ENCODE measurements at places on chromosomes 6 and 20.

GRCh38 chr6:139538366-139538765, 163.9 kb upstream of the CITED2 start:
- DNase-seq = no peak

DNA sequence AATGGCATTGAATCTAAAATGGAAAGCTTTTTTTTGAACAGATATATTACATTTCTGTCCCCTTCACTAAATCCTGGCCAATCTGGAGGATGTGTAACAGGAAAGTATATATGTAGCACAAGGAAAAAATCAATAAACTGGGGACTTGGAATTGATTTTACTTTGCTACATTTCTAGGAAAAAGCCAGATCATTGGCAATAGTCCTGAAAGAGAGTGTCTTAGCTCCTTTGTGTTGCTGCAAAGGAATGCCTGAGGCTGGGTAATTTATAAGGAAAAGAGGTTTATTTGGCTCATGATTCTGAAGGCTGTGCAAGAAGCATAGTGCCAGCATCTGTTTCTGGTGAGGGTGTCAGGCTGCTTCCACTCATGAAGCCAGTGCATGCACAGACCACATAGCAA, 574.9 kb downstream of the HTR1B start:
- DNase-seq = no peak

- no peak for DNase-seq
Observed at GRCh38 chr6:2460216-2460745, 214.9 kb upstream of the GMDS start.

- no peak for DNase-seq
Observed at GRCh38 chr6:51594981-51595380, 492.4 kb downstream of the PKHD1 start.

DNA sequence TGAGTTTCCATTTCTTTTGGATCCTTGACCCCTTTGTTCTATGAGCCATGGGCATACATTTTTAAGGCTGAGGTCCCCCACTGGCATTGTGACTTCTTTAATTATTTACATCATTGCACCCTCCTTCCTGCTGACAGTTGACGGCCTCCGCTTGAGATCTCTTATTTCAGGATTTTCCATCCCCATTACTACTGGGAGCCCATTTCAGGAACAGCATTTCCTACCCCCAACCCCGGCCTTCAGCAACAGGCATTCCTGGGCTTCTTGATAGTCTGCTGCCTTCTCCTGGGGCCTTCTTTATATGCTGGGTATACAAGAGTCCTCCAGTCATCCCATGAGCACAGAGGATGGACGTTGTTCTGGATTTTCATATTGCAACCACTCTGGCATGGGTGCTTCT, 3.8 kb downstream of the ULBP1 start:
- no peak for DNase-seq

DNA sequence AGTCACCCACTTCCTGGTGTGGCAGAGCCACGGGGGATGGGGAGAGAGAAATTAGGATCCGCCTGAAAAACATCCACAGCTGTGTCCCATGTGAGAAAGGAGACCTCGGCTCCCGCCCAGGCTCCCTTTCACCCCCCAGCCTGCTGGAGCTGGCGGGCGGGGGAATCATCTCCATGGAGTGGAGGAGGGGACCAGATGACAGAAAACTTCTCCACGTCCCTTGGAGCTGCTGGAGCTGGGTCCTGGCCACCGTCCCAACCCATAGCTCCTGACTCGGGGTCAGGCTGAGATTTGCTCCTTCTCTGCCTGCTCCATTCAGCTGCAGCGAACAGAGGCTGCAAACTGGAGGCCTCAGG, 113.8 kb downstream of the CEBPB start:
- no peak for DNase-seq

GRCh38 chr6:7269816-7270215, 43.2 kb downstream of the SSR1 start:
- no peak for DNase-seq

- no peak for DNase-seq
Observed at GRCh38 chr6:53263917-53264316, 84.8 kb downstream of the ELOVL5 start.

GRCh38 chr20:21110811-21111210, 4.7 kb upstream of the LINC00237 start:
- DNase-seq = no peak

GRCh38 chr6:115721564-115721963, 339.1 kb downstream of the FRK start:
- no peak for DNase-seq

DNA sequence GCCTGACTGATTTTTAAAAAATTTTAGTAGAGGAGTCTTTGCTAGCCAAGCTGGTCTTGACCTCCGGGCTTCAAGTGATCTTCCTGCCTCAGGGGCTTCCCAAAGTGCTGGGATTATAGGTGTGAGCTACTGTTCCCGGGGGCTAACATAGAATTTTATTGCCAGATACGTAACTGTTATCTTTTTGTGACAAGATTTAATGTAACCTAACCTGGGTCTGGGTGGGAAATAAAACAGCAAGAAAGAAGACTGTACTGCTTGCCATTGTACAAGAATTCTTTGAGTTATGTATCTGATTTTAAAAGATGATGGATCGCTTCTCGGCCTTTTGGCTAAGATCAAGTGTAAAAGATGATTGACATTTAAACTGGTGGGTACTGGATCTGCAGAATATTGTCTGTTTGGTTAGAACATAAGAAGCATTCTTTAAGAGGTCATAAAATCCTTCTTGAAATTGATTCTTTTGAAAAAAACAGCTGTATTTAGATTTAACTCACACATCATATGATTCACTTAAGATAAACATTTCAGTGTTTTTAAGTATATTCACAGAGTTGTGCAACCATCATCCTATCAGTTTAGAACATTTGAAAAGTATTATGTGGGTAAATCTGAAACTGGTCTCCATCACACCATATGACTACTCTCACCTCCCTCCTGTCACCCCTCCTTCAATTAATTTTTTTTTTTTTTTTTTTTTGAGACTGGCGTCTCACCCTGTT, 21.6 kb downstream of the TPX2 start:
- DNase-seq = no peak

- no peak for DNase-seq
Observed at GRCh38 chr20:49624317-49624716, 56.4 kb upstream of the PTGIS start.

GRCh38 chr20:1696521-1697209, 39.1 kb upstream of the SIRPG start:
- no peak for DNase-seq

GRCh38 chr6:113057567-113058053, 710.5 kb downstream of the RFPL4B start:
- no peak for DNase-seq

- DNase-seq = no peak
Observed at GRCh38 chr6:41970436-41970846, 28.8 kb upstream of the CCND3 start.

GRCh38 chr6:100493206-100493888, 28.6 kb upstream of the SIM1 start:
- DNase-seq = no peak

DNA sequence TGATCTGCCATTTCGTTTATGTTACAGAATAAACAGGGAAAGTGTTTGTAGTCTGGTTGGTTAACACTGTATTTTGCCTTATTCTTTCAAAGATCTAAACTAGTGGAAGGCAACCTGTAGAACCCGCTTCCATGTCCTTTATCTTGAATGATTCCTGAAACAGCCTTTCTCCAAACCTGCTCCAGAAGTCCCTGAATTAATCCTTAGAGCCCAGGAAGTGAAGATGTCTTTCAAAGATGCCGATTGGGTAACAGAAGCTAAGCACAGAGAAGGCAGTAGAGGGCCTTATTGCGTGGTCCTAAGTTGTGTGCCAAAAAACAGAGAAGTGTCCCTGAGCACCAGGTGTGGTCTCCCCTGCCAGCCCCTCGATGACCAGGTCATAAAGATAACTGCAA, 19.2 kb upstream of the ZSCAN16 start:
- no peak for DNase-seq

DNA sequence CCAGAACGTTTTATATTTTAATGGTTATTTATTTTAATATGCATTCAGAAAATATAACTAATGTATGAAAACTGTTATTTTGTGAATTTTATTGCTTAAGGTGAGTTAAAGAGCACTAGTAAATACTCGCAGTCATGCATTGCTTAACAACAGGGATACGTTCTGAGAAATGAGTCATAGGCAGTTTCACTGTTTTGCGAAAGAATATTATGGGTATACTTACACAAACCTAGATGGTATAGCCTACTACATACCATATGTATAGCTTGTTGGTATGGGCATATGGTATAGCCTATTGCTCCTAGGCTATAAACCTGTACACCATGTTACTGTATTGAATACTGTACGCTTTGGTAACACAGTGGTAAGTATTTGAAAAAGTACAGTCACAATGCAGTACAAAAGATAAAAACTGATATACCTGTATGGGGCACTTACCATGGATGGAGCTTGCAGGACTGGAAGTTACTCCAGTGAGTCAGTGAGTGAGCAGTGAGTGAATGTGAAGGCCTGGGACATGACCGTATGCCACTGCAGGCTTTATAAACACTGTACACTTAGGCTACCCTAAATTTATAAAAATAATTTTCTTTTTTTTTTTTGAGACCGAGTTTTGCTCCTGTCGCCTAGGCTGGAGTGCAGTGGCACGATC, 38.5 kb downstream of the ARFGEF2 start:
- DNase-seq = no peak

DNA sequence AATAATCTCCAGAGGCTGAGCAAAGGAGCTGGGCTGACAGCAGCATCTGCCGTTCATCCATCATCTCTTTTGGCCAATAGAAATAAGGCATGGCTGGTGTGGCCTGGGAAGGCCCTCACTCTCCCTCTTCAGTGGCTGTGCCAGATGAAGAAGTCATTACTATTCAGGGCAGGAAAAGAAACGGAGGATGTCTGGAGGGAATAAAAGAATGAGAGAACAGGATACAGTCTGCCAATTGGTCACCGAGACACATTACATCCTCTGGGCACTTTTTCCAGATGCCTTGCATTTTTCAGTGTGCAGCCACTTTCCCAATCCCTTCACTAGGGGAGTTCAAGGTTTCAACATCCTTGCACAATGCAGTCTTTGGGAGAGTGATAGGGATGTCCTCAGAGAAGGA, 32.2 kb upstream of the VGLL2 start:
- DNase-seq = no peak

GRCh38 chr6:131727868-131728267, 17.1 kb upstream of the CTAGE9 start:
- no peak for DNase-seq

DNA sequence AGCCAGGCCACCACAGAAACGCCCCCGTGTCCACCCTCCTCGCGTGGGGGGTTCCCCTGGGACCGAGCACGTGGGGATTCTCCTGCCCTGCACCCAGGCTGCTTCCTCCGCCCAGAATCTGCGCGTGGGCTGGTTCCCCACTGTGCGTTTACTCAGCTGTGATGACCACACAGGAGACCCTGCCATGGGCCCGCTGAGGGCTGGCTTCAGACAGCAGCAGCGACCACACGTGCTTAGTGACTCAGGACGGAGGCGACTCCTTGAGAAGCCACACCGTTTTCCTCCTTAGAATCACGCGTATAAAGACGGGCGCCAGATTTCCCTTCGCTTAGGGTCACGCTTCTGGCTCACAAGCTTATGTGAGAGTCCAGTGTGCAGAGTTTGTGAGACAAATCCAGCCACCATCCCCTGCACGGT, 63.9 kb upstream of the PDE10A start:
- DNase-seq = no peak

- no peak for DNase-seq
Observed at GRCh38 chr6:3885262-3886036, 36.3 kb downstream of the FAM50B start.

GRCh38 chr6:136994782-136995181, 50.0 kb downstream of the IL20RA start:
- no peak for DNase-seq

DNA sequence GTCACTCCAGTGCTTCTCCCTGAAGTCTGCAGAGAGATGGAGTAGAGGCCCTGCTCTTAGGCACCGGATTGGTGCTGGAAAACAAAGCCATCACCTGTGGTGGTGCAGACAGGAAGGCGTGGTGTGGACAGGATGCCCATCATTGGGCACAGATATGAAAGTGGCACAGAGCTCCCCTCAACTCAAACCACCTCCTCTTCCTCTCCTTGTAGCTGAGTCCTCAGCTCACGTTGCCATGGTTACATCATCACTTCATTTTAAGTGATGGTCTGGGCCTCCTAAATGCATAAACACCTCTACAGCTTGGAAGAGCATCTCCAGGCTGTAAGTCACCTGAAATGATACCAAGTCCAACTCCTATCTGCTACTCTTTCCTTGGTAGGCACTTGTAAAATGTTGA, 8.0 kb upstream of the RTF2 start:
- no peak for DNase-seq

Measured in stimulated activated CD8-positive, alpha-beta memory T cell treated with anti-CD3 and anti-CD28 coated beads, Interleukin-15, amount 100 ng/mL, for 24 hours (primary cell).